ENCODE measurements at places on chromosomes 5 and 9. TPM values are rescaled to one million over a fixed set of nuclear protein-coding genes. Genes with fewer than 3 reads are reported as not detected.

DNA sequence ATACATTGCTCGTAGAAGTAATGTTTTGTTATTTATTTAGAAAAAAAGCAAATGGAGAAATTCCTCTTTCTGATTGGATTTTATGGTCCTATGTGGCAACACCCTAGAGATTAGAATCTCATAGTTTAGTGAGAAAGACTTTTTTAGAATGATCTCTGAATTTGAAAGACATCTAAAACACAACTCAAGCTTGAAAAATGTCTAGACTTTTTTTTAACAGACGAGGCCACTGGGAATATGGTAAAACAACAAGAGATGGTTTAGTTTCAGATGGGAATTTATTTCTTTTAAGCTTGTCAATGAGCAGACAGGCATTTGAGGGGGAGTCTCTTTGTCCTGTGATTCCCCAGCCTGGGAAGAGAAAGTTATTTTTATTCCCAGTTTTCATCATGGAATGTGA, 122.1 kb downstream of the NTRK2 start:
- DNase-seq, result no peak

DNA sequence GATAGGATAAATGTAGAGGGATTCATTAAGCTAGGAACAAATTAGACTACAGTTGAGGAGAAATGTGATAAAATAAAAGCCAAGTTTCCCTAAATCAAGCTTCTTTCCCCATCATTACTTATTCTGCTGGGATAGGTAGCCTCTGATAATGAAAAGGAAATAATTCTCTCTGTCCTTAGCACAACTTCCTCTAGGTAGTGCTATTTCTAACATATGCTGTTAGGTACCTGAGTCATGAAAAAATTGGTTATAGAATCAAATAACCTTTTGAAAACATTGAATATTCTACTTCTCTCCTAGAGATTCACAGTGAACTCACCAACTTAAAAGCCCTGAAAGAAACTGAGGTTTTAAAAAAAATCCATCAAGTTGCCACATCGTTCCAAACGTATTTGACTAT, 1793.1 kb downstream of the EFNA5 start:
- no peak for DNase-seq

DNA sequence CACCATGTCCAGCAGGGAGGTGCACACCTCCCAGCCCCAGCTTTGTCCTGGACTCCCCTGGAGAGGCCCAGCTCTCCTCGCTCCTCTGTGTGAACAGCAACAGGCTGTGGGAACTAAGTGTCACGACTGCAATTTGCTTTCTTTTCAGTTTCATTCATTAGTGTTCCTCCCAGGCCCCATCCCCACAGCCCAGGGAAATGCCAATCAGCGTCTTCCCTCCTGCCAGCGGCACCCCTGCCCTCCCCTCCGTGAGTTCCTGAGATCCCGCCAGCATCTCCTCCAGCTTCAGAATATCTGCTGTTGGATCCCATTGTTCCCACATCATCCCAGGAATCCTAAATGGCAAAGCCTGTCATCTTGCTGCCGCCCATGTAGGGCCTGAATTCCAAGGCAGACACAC, 13.1 kb upstream of the RPL26L1 start:
- no peak for DNase-seq

- no peak for DNase-seq
Observed at GRCh38 chr9:120183615-120184014, 396.4 kb downstream of the CDK5RAP2 start.

- no peak for DNase-seq
Observed at GRCh38 chr9:138057726-138058125, 180.1 kb downstream of the CACNA1B start.

DNA sequence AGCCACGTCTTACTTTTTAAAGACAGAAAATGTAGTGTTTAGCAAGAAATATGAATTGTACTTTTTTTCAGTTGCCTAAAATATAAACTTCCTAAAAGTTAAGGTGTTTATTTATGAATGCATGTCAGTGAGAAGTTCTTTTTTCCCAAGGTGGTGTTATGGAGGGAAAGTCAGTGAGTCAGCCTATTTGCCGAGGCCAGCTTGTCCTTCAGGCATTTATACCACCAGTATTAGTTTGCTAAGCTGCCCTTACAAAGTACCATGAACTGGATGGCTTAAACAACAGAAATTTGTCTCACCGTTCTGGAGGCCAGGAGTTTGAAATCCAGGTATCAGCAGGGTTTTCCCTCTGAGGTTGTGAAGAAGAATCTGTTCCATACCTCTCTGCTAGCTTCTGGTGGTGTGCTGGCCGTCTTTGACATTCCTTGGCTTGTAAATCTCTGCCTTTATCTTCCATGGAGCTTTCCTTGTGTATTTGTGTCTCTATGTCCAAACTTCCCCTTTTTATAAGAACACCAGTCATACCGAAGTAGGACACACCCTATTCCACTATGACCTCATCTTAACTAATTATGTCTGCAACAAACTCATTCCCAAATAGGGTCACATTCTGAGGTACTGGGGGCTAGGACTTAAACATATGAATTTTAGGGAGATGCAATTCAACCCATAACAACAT, 38.4 kb downstream of the PRKACG start:
- no peak for DNase-seq

DNA sequence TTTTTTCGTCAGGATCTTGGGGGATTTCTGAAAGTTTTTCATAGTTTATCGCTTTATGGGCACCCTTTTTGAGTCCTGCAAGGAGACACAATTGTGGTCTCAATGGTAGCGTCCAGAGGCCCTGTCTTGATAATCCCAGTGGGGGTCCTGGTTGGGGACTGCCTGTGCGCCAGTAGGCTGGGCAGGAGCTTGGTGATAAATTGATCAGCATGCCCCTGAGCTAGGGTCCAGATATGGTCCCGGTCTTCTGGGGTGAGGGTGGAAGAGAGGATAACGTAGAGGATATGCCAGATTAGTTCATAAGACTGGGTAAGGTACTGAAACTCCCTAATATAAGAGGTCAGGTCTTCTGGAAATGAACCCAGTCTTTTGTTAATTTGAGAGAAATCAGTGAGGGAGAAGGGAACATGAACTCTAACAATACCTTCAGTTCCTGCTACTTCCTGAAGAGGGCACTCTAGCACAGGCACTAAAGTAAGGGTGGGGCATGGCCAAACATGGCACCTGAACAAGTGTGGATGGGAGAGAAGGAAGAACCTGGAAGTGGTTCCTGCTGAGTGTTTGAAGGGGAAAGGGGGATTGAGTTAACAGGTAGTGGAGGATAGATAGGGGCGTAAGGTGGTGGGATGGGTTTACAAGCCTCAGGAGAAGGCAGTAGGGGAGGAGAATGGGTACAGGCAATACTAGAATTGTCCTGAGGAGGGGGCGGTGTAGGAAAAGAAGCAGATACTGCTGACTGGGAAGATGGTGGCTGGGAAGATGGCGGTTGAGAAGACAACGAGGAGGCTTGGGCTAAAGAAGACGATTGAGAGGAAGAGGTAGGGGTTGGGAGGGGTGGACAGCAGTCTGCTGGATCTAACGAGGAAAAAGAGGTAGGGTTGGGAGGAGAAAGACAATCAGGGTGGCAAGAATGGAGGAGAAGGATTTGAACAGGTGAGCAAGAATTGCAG, 33.8 kb upstream of the ANXA2R start:
- DNase-seq, result peak; percentile 87

DNA sequence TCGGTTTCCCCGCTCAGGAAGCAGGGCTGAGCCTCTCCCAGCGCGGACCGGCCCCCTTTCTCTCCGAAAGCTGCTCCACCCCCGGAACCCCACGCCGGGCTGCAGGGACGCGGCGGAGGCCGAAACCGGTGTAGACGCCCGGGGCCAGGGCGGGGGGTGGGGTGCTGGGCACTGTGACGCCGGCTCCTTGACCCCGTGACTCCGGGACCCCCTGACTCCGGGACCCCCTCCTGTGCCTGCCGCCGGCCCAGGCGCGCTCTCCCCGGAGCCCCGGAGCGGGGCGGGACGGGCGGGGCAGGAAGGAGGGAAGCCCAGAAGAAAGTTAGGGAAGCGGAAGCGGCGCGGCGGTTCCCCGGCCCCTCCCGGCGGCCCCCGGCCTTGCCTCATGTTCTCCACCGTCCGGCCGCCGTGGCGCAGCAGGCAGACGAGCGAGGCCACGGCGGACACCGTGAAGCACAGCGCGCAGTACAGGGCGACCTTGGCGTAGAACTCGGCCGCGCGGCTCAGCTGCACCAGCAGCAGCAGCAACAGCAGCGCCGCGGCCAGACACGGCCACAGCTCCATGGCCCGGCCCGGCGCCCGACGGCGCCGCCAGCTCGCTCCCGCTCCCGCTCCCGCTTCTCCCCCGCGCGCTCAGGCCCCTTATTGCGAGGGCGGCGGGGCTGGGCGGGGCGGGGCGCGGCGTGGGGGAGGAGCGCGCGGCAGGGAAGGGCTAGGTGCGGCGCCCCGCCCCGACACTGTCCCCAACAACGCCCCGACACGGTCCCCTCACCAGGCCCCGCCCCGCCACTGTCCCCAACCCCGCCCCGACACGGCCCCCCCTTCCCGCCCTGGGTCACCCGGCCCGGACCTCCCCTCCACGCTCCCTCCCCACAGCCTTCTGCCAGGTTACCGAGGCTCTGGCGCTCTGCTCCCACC, at the start of gene AGPAT2:
Gene AGPAT2 (minus strand): TSS at position 664 of the 918 bp plus-strand sequence. CDS start 100 bp downstream, at position 564.
- peak; percentile 82 for DNase-seq

DNA sequence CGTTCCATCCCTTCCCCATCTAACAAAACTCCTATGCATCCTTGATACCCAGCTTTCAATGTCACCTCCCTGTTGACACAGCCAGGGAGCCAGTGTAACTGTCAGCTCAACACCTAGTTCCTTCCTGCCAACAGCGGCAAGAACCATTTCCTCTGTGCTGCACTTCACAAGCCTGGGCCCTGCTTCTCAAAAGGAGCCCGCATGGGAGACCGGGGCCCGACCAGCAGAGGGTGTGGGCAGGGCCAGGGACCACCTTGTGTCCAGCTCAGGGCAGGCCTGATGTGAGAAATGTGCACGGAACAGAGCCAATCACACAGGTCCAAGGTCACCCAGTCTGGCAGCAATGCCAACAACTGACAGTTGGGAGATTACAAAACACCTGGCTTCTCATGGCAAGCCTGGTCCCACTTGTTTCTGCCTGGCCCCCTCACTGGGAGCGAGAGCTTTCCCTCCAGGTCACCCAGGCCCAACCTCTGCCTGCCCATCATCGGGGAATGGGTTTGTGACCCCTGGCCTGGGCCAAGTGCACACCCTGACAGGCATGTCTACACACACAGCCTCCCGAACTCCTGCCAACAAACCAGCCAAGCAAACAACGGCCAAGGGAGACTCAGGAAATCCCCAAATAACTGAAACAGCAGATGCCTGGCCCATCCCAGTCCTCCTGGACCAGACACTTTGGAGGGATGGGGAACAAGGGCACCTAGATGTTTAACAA, 3.1 kb downstream of the RNF44 start:
- peak; percentile 50 for DNase-seq

DNA sequence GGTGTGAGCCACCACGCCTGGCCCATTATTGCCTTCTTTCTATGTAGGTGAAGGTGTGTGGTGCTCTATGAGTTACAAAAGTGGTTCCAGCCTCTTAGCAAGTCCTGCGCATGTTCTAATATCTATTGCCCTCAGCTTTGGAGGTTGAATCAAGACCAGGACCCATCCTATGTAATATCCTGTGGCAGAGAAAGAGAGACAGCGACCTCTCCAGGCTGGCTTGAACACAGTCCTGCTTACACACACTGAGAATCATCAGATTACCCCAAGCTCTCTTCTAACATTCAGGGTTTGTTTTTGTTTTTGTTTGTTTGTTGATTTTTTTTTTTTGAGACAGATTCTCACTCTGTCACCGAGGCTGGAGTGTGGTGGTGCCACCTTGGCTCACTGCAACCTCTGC, 94.7 kb upstream of the OSMR start:
- DNase-seq, result peak; percentile 47

- DNase-seq, result no peak
Observed at GRCh38 chr9:85427772-85428171, 314.0 kb downstream of the AGTPBP1 start.

DNA sequence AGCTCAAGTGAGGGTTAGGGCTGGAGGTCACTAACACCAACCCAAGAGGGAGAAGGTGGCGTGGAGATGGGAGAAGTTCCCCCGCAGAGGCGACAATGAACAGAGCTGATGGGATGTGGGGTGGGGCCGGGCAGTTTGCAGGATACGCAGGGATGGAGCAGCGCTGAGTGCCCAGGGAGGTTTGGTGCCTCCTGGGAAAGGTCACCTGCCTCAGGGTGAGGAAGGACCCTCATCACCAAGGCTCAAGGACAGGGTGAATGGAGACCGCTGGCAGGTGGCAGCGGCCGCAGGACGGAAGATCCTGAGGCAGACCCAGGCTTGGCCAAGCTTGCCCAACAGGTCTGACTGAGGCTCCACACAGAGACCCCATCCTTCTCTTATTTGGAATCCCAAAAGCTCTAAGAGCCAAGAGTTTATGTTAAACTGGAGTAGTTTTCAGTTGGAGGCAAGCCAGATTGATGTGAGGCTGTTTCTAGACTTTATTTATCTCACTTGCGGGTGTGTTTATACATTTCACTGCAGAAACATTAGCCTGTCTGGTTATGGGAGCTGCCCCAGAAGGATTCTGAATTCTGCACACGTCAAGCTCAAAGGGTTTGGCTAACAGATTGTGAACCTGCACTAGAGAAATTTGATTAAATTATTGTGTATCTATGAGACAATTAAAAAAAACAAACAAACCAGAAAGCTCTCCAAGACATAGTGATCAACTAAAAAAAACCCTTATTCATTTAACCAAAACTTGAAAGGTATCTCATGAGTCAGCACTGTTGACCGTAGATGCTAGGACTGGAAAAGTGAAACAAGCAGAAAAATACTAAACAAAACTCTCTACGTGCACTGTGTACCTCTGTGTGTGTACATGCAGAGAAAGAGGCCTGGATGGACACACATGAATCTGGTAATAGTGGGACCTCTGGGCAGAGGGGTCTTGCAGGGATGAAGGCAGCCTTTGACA, 146.2 kb upstream of the PHYKPL start:
- DNase-seq, result no peak

- no peak for DNase-seq
Observed at GRCh38 chr9:12631866-12632265, 61.3 kb upstream of the TYRP1 start.

GRCh38 chr9:93096131-93096802, at the start of gene CARD19:
TSS of gene CARD19 (plus strand) at chr9:93096217. CDS start at chr9:93096346, 129 bp downstream.
- peak; percentile 62 for DNase-seq

DNA sequence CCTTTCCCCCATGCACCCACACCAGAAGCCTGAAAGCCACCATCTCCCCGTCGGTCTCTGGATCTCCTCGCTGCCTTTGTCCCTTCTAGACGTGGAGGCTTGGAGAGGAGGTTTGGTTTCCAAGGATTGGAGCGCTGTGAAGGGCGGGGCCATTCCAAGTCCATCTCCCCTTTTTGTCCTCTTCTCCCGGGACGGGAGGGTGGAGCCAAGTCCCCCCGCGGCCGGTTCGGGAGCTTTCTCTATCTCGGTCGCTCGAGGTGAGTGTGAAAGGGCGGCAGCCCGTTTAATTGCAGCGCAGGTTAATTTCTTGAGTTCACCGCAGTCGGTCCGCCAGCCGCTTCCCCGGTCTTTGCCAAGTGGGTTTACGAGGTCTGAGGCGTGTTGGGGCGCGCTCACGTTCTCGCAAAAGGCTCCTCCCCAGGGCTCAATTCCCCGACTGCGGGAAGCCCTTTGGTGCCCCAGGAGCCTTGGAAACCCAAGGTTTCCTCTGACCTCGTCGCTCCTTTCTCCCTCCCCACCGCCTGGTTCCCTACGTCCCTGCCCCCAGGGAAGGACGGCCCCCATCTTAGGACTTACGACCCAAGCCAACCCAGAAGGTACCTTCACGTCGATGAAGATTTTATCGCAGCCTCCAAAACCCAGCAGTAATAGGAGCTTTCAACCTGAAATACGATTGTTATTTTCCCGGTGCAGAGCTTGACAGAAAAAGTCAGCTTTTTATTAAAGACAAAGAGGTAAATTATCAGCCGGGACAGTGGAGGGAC, 2.8 kb upstream of the ZNF462 start:
- no peak for DNase-seq

CDC20B gene
- not detected for total RNA-seq

CD72 gene
- total RNA-seq, result 7.8 TPM

LRRC26 gene
- not detected for total RNA-seq

TAF11L14 gene
- not detected for total RNA-seq

CRB2 gene
- not detected for total RNA-seq

SPATA31A3 gene
- not detected for total RNA-seq

STC2 gene
- total RNA-seq, result not detected

All from Karpas-422 (cell line).